ENCODE measurements at places on chromosomes 7 and 10.

- DNase-seq, result no peak
Observed at GRCh38 chr10:63416376-63416775, 49.4 kb downstream of the JMJD1C start.

- no peak for DNase-seq
Observed at GRCh38 chr7:23477962-23478866, 7.9 kb upstream of the IGF2BP3 start.

GRCh38 chr7:13849163-13849892 is 140.1 kb downstream of the ETV1 start:
- DNase-seq, result no peak

- no peak for DNase-seq
Observed at GRCh38 chr10:98411166-98411565, 3.8 kb downstream of the PYROXD2 start.

DNA sequence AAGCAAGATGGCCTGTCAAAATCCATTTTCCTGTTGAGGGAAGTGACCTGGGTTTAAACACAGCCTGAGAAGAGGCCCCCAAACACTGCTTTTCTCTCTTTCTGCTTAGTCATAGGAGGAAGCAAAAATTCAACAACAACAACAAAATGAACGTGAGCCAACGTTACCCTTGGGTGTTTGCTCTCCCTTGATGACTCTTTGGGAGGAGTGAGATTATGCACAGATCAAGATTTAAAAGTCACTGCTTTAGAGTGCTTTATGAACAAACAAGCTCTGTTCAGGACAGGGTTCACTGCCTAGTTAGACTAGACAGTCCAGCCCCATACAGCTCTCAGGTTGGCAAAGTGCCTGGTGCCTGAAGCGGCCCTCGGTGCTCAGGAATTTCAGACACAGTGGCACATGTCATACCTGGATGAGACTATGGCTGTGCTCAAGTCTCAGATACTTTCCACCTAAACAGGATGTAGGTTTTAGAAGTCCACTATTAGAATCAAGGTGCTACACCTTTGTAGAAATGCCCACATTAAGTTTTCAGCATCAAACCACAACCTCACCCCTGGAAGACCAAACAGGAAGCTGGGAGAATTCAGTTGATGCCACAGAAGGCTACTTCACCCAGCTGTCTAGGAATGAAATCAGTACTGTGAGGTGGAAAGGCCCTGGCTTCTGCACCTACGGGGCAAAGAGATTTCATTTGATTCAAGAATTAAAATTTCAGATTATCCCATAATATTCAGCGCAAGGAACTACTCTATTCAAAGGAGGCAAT is 38.7 kb downstream of the DENND11 start:
- no peak for DNase-seq
